ENCODE measurements at places on chromosomes 7 and 10.

GRCh38 chr10:132681858-132682755 is 103.8 kb downstream of the NKX6-2 start:
- DNase-seq: no peak

- peak; percentile 50 for DNase-seq
Observed at GRCh38 chr7:116258734-116259133, 48.4 kb downstream of the TES start.

DNA sequence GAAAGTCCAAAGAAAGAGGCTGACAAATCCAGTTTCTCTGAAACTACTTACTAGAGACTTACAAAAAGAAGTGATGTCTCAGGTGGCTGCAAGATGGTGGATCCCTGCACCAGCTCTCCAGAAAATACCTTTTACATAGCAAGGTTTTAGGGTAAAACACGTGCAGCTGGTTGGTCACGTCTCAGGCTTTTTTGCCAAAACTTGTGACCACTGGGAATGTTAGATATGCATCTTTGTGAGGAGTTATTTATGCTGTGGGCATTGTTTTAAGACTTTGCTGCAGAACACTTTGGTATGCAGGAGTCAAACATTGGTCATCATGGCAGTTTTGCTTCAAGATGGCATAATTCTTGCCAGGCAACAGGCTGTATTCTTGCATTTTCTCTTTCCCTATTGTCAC is 1352.8 kb downstream of the REEP3 start:
- no peak for DNase-seq

DNA sequence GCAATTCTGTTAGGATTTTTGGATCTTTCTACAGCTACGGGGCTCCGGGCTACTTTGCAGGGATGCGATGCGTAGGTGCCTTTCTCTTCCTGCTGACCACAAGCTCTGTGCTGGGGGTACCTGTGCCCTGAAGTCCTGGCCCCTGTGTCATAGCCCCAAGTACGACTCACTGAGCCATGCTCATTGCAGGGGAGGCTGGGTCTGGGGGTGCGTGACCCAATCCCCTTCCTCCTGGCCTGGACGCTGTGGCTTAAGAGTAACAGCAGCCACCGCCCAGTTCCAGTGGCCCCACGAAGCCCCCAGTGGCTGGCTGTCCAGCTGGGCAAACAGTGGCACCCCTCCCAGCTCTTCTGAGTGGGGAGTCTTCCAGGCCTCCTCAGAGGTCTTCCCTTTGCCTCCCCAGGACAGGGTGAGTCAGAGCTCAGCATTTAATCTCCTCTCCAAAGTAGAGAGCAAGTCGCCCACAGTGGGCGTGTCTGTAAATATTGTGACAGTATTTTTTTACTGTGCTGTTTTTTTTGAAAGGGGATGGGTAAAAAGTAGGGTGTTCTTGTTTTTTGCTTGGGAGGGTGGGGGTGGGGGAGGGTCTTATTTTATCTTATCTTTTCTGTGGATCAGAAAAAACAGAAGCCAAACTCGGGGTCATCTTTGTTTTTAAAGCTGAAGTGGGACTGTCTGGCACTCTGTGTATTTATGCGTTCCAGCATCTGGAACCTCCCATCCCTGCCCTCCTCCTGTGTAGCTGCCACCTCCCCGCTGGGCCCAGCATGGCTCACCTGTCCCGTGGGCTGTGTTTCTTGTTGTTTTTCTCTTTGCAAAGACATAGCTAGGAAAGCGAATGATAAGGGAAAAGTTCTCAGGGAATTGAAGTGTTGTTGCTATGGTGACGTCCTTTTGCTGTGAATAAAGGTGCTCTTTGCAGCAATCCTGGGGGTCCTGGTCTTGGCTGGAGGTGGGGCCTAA is 8.2 kb downstream of the LFNG start:
- peak; percentile 72 for DNase-seq

DNA sequence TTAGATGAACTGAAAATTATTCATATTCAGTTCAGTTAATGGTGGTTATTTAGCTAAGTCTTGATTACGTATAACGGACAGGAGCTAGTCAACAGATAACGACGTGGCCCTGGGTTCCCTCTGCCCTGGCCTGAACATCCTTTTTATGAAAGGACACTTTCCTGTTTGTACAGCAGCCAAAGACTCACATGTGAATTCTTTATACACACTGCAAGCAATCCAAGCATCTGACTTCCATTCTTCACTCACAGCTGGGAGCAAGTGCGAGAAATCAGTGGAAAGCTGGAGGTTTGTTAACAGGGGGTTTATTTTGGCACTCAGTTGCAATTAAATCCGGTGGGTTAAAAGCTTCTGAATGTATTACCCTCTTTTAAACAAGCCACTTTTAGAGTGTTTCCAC is 148.1 kb upstream of the GDF10 start:
- DNase-seq: no peak

- DNase-seq: no peak
Observed at GRCh38 chr7:80806663-80807062, 112.2 kb downstream of the SEMA3C start.

- DNase-seq: no peak
Observed at GRCh38 chr10:46518028-46518725, 38.3 kb downstream of the GPRIN2 start.

GRCh38 chr7:73820013-73820412 is 10.8 kb upstream of the CLDN4 start:
- DNase-seq: no peak

DNA sequence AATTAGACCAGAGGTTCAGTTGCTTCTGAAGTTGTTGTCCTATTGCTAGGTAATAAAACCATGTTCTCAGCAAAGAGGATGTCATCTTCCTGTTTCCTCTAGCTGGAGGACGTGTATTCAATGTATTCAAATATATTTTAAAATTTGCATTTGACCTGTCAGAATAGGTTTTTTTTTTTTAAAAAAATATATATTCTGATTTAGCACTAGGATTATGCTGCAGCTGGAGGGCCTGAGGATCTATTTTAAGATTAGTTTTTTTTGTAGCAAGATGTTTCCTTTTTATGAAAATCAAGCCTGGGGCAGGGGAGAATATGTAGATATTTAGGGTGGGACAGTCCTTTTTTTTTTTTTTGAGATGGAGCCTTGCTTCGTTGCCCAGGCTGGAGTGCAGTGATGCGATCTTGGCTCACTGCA is 337.0 kb downstream of the FRMD4A start:
- no peak for DNase-seq

GRCh38 chr7:151796091-151796870 is 80.6 kb downstream of the PRKAG2 start:
- peak; percentile 90 for DNase-seq

GRCh38 chr10:47346581-47347302 is 1.4 kb upstream of the RBP3 start:
- no peak for DNase-seq

DNA sequence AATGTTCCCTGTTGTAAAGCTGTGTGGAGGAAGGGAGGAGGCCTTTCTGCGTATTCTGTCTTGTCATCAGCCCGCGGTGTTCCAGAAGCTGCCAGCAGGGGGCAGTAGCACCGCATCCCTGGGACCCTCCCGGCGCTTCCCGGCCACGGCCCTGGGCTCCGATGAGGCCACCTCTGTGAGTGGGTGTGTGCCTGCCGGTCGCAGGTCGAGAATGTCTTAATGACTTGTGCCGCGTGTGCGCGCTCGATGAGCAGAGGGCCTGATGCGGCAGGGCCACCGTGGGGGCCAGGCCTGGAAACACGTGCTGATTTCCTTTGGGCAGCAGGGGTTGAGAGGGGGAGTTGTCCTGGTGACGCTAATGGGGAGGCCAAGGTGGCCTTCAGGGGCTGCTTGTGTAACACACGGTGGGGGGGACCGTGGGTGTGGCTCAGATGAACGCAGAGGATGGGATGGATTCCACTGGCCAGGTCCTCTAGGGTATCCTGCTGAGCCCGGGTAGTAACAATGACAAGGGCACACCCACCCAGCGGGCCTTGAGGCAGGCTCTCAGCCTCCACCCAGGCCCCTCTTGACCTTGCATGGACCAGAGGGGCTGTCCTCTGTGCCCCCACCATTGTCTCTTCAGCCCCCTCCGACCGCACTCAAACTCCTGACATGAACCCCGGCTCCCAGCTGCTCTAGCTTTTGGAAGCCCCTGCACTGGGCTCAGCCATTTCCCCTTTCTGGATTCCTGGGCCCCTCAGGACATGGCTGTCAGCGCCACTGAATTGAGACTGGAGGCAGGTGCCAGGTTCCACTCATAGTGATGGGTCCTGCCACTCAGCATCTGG is 135.9 kb upstream of the PODXL start:
- peak; percentile 83 for DNase-seq

DNA sequence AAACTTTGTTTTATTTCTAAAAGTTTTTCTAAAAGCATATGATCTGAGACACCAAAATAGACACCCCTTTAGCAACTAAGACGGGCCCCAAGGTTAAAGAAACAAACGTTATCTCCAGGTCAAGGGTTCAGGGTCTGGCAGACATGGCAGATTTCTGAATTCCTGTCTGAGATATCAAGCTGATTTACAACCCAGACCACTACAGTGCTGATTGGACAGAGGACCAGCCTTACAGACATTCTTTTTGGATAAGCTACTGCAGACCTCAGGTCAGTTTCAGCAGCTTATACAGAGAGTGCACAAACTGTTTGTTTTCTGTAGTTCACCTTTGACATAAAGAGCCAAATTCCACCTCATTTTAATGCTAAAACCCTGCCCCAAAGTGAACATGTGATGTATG is 34.8 kb downstream of the SVOPL start:
- no peak for DNase-seq

- DNase-seq: no peak
Observed at GRCh38 chr7:133355325-133355708, 102.4 kb downstream of the EXOC4 start.

GRCh38 chr7:120951826-120952225 is 1.2 kb downstream of the ING3 start:
- no peak for DNase-seq

GRCh38 chr10:22022257-22023032 is 18.9 kb upstream of the DNAJC1 start:
- DNase-seq: no peak

DNA sequence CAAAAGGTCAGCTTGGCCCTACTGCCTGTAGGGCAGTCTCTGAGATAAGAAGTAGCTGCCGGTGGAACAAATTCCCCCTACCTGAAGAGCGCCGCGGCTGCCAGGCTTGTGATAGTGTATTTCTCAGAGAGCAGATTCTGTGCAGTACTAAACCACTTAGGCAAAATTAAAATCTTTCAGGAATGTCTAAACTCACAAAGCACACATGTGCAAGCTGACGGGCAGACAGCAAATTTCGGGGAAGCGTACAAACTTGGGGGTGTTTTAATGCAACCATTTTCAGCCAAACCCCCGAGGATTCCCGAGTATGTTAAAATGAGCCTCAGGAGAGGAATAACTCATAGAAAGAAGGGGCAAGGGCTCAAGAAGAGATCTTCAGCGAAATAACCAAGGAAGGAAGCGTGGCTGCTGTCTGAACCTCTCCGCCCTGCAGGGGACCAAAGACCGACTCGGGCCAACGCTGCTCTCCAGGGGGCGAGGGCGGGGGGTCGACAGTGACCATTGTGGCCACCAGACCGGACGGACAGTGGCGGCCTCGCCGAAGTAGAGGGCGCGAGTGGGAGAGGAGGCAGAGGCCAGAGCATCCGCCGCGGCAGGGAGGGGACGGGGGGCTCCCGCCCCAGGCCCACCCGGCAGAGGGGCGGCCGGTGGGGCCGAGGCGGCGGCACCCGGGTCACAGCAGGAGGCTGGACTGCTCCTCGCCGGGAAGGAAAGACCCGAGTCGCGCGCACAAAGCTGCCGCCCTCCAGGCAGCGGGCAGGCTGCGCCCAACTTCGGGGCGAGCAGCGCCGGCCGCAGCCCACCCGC is 819 bp downstream of the HYCC1 start:
- peak; percentile 23 for DNase-seq

- DNase-seq: no peak
Observed at GRCh38 chr7:106606120-106606519, 54.8 kb downstream of the CCDC71L start.

- DNase-seq: no peak
Observed at GRCh38 chr7:55532150-55532917, 40.0 kb downstream of the VOPP1 start.

GRCh38 chr7:1279041-1279440 is 46.4 kb downstream of the UNCX start:
- no peak for DNase-seq

DNA sequence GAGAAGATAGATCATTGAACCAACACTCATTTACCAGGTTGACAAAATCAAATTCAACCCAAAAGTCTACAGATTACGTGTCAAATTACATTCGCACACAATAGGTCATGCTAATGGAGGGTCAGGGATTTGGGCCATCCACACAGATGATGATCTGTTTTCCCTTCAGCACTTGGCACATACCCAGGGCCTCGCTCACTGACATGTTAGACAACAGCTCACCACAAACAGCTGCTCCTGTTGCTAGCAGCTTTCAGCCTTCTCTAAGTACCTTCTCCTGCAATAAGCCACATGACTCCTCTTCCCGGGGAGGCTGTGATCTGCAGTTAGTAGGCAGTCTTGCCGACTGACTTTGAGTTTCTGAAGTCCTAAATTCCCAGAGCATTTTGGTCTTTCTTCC is 18.4 kb downstream of the NKX2-3 start:
- DNase-seq: peak; percentile 63
